ENCODE measurements at places on chromosomes 13 and 19. TPM values are rescaled to one million over a fixed set of nuclear protein-coding genes. Genes with fewer than 3 reads are reported as not detected.
A peak's percentile ranks its signal among the peaks of the same experiment; 100 is the strongest.

DNA sequence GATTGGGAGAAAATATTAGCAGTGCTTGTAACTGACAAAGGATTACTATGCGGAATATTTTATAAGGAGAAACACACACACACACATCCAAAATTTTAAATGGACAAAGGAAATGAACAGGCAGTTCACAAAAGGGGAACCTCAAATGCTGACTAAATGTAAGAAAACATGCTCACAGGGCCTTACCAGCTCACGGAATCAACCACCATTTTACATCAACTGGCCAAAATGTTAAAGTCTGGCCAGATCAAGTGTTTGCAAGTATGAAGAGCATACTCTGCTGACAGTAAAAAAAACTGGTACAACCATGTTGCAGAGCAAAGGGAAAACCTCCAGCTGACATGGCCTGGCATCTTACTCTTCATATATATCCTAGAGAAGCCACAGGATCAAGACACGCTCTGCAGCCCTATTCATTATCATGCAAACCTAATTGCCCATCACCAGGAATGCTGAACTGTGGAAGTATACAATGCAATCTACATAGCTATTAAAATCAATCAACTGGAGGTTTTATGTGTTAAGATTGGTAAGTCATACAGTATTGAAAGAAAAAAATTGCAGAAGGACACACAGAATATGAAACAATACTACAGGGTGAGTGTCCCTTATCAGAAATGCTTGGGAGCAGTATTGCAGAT, 124.4 kb downstream of the RNF17 start:
- no peaks in the 10 kb centered on the region for H3K4me1 ChIP-seq
- H3K27me3 ChIP-seq, result no peaks in the 10 kb centered on the region
- no peak for DNase-seq
- H3K27ac ChIP-seq, result no peak overlapping the region
- no peak overlapping the region for H3K4me3 ChIP-seq
- H3K36me3 ChIP-seq, result peaks cover 9% of the 10 kb centered on the region

GRCh38 chr19:34254698-34255432, 511 bp downstream of the GARRE1 start:
- peaks cover 7% of the 10 kb centered on the region for H3K4me1 ChIP-seq
- H3K27me3 ChIP-seq, result no peaks in the 10 kb centered on the region
- peak overlapping the region; percentile 79 for H3K4me3 ChIP-seq
- H3K27ac ChIP-seq, result no peak overlapping the region
- peaks cover 5% of the 10 kb centered on the region for H3K36me3 ChIP-seq

- no peaks in the 10 kb centered on the region for H3K36me3 ChIP-seq
- no peaks in the 10 kb centered on the region for H3K4me1 ChIP-seq
- peaks cover 38% of the 10 kb centered on the region for H3K27me3 ChIP-seq
- no peak overlapping the region for H3K27ac ChIP-seq
- DNase-seq, result no peak
- no peak overlapping the region for H3K4me3 ChIP-seq
Measured at GRCh38 chr13:106819413-106820180, 251.7 kb upstream of the ARGLU1 start.

GRCh38 chr19:10686661-10687517, 14.3 kb upstream of the QTRT1 start:
- no peaks in the 10 kb centered on the region for H3K4me1 ChIP-seq
- peaks cover 89% of the 10 kb centered on the region for H3K36me3 ChIP-seq
- no peak overlapping the region for H3K27ac ChIP-seq
- H3K27me3 ChIP-seq, result no peaks in the 10 kb centered on the region
- DNase-seq, result no peak

GRCh38 chr19:5974721-5975387, 3.1 kb downstream of the RANBP3 start:
- no peak overlapping the region for H3K4me3 ChIP-seq
- DNase-seq, result no peak
- H3K36me3 ChIP-seq, result peaks cover 9% of the 10 kb centered on the region
- no peak overlapping the region for H3K27ac ChIP-seq
- peaks cover 27% of the 10 kb centered on the region for H3K4me1 ChIP-seq

DNA sequence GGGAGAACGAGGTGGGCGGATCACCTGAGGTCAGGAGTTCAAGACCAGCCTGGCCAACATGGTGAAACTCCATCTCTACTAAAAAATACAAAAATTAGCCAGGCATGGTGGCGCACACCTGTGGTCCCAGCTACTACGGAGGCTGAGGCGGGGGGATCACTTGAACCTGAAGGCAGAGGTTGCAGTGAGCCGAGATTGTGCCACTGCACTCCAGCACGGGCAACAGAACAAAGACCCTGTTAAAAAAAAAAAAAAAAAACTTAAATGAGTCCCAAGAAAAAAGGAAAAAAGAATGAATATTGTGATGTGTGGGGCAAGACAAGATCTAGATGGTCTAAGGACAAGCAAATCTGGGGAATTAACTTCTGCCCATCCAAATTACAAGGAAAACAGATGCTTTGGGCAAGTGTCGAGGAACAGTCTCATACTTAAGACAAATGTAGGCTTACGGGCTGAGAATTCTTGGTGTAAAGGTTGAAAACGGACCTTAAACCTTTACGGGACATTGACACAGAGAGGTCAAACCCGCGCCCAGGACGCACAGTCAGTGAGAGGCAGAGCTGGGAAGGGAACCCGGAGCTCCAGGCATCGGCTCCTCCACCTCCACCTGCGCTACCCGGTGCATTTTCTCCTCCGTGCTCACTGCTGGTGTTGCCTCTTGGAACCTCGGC, 656 bp upstream of the ZNF324 start:
- no peak for DNase-seq
- H3K4me1 ChIP-seq, result peaks cover 13% of the 10 kb centered on the region
- H3K27me3 ChIP-seq, result no peaks in the 10 kb centered on the region
- H3K4me3 ChIP-seq, result peak overlapping the region; percentile 82
- H3K27ac ChIP-seq, result peak overlapping the region; percentile 78
- peaks cover 22% of the 10 kb centered on the region for H3K36me3 ChIP-seq

GRCh38 chr19:1847684-1848398, 442 bp downstream of the REXO1 start:
- H3K4me3 ChIP-seq, result peak overlapping the region; percentile 84
- H3K36me3 ChIP-seq, result peaks cover 25% of the 10 kb centered on the region
- H3K27ac ChIP-seq, result peak overlapping the region; percentile 95
- H3K27me3 ChIP-seq, result no peaks in the 10 kb centered on the region
- peaks cover 26% of the 10 kb centered on the region for H3K4me1 ChIP-seq
- peak; percentile 34 for DNase-seq

DNA sequence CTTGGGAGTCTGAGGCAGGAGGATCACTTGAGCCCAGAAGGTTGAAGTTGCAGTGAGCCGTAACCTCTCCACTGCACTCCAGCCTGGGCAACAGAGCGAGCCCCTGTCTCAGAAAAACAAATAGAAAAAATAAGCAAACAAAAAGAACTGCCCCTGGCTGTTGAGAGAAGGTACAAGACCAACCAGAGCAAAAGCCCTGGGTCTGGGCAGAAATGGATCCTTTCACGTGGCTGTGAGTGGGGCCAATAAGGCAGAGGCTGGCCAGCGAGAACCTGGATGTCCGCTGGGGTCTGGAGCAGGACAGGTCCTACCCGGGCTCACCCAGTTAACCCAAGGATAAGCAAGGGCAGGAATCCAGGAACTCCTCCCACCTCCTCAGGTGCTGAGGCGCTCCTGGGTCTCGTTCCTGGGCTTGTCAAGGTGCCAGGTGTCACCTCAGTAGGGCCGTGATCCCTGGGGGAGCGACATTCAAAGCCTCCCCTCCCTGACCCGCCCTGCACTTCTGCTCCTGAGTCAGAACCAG, 4.7 kb upstream of the SLC5A5 start:
- H3K27me3 ChIP-seq, result no peaks in the 10 kb centered on the region
- H3K4me3 ChIP-seq, result no peak overlapping the region
- peaks cover 51% of the 10 kb centered on the region for H3K36me3 ChIP-seq
- no peak overlapping the region for H3K27ac ChIP-seq
- peak; percentile 25 for DNase-seq
- H3K4me1 ChIP-seq, result peaks cover 10% of the 10 kb centered on the region

DNA sequence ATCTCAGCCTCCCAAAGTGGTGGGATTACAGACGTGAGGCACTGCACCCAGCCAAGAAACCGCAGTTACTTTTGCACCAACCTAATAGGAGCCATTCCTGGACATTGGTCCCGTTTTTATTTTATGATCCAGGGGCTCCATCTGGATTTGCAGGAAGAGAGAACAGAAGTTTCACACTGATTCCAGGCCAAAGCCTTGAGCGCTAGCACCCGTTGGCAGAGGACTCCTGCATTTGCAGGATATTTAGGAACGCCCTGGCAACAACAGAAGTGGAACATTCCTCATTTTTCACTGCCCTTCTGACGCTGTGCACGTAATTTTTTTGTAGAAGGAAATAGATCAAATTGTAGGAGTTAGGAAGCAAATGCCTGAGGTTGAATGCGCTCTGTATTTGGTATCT, 11.7 kb upstream of the SULT2A1 start:
- H3K27ac ChIP-seq, result no peak overlapping the region
- H3K36me3 ChIP-seq, result no peaks in the 10 kb centered on the region
- no peak overlapping the region for H3K4me3 ChIP-seq
- H3K4me1 ChIP-seq, result no peaks in the 10 kb centered on the region
- peaks cover 19% of the 10 kb centered on the region for H3K27me3 ChIP-seq
- DNase-seq, result no peak

DNA sequence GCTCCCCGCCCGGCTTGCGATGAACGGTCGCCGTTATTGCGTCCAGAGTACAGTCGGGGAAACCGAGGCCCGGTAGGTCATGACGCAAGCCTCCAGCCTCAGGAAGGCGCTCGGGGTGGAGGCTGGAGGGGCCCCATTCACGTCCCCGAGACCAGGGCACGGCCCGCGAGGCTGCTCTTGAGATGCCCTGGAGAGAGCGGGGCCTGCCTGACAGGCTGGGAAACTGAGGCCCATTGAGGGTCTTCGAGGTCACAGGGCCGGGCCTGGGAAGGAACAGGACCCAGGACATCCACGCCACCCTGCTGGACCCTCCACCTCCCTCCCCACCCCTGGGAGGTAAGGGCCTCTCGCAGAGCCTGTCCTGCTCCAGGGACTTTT, 367 bp downstream of the NDUFS7 start:
- peak overlapping the region; percentile 93 for H3K27ac ChIP-seq
- DNase-seq, result no peak
- H3K27me3 ChIP-seq, result no peaks in the 10 kb centered on the region
- H3K36me3 ChIP-seq, result peaks cover 37% of the 10 kb centered on the region

- no peaks in the 10 kb centered on the region for H3K27me3 ChIP-seq
- H3K4me1 ChIP-seq, result no peaks in the 10 kb centered on the region
- peaks cover 18% of the 10 kb centered on the region for H3K36me3 ChIP-seq
- peak; percentile 26 for DNase-seq
- peak overlapping the region; percentile 89 for H3K27ac ChIP-seq
Measured at GRCh38 chr19:10333758-10334587, 644 bp upstream of the RAVER1 start.

GRCh38 chr13:80171096-80171495, 169.8 kb downstream of the SPRY2 start:
- no peaks in the 10 kb centered on the region for H3K27me3 ChIP-seq
- peak; percentile 3 for DNase-seq
- no peaks in the 10 kb centered on the region for H3K4me1 ChIP-seq
- no peak overlapping the region for H3K27ac ChIP-seq
- no peak overlapping the region for H3K4me3 ChIP-seq

GRCh38 chr19:46670813-46671212, 9.8 kb upstream of the DACT3 start:
- H3K36me3 ChIP-seq, result peaks cover 25% of the 10 kb centered on the region
- H3K27me3 ChIP-seq, result no peaks in the 10 kb centered on the region
- no peak overlapping the region for H3K27ac ChIP-seq
- H3K4me3 ChIP-seq, result no peak overlapping the region
- no peaks in the 10 kb centered on the region for H3K4me1 ChIP-seq

DNA sequence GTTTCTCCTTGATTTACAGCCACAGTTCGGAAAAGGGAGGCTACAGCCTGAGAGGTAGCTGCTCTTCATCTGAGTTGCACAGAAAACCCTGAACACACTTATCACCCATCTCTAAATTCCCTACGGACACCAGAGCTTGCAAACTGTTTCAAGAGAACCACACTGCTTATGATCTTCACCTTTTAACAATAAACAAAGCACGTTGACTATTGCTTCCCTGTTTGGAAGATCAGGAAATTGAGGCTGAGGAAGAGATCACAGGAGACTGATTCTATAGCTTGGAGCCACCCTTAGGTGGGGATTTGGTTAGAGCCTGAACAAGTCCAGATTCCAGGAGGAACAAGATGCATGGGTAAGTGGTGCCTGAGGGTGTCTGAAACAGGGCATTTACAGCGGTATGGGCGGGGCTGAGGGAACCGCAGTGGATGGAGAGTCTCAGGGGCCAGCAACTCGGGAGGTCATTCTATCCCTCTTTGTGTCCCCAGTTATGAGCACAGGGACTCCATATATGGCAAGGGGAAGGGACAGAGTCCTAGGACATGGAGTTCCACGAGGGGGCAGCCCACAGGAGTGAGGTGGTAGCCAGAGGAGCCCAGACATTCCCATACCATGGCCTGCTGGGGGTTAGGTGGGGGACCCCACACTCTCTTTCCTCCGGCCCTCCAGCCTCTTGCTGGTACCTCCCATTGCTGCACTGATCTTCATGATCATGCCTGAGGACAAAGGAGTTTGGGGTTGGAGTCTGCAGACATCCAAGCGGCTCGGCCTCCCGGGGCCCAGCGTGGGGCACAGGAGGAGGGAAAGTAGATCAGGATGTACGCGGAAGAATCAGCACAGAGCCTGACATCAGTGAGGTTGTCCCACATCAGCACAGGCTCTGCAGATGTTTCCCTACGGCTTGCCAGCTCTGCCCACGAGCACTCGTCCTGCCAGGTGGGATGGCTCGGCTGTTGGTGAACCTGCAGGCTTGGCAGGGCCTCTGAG, 162.3 kb upstream of the ZNF536 start:
- DNase-seq, result no peak
- no peak overlapping the region for H3K4me3 ChIP-seq
- no peaks in the 10 kb centered on the region for H3K4me1 ChIP-seq
- no peaks in the 10 kb centered on the region for H3K27me3 ChIP-seq
- no peak overlapping the region for H3K27ac ChIP-seq

DNA sequence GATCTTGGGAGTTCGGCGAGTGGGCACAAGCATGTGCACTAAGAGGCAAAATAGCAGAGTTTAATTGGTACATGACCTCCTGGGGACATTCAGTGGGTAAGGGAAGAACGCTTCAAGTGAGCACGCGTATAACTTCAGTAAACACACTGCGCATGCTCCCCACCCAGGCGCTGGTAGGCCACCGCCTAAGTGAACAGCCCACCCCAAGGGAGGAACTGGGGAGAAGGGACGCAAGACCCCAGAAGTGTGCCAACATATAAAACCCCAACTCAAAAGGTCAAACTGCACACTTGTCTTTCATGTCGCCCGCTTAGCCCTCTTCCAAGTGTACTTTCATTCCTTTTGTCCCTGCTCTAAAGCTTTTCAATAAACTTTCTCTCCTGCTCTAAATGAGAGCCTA, 10.5 kb upstream of the NTN5 start:
- H3K4me3 ChIP-seq, result no peak overlapping the region
- no peak overlapping the region for H3K27ac ChIP-seq
- no peaks in the 10 kb centered on the region for H3K27me3 ChIP-seq
- no peak for DNase-seq
- no peaks in the 10 kb centered on the region for H3K36me3 ChIP-seq
- H3K4me1 ChIP-seq, result peaks cover 6% of the 10 kb centered on the region

The KLK12 gene
- total RNA-seq, result not detected

The MUC16 gene
- 0.05 TPM for total RNA-seq

The PRR22 gene
- total RNA-seq, result 6.4 TPM

The PRTN3 gene
- total RNA-seq, result not detected

The KLK14 gene
- 0.30 TPM for total RNA-seq

The ZNF154 gene
- not detected for total RNA-seq

The SOX1 gene
- not detected for total RNA-seq

The C1QTNF9 gene
- total RNA-seq, result not detected

The FOXA3 gene
- not detected for total RNA-seq

The ZNF555 gene
- total RNA-seq, result 4.9 TPM

The MAMSTR gene
- total RNA-seq, result 0.22 TPM

The SMIM44 gene
- total RNA-seq, result not detected
